ENCODE measurements at places on chromosomes 11 and 22. TPM values are rescaled to one million over a fixed set of nuclear protein-coding genes. Genes with fewer than 3 reads are reported as not detected.

Gene ZBED5
- 63.2 TPM for total RNA-seq

Gene TRPC6
- 28.3 TPM for total RNA-seq

Gene MS4A6A
- total RNA-seq: 6.9 TPM

Gene MYRF
- 0.94 TPM for total RNA-seq

Gene SMIM35
- not detected for total RNA-seq

Gene TRIM29
- total RNA-seq: 1,457 TPM

GRCh38 chr22:38461414-38462081 lies 6.3 kb upstream of the KDELR3 start:
- DNase-seq: no peak

DNA sequence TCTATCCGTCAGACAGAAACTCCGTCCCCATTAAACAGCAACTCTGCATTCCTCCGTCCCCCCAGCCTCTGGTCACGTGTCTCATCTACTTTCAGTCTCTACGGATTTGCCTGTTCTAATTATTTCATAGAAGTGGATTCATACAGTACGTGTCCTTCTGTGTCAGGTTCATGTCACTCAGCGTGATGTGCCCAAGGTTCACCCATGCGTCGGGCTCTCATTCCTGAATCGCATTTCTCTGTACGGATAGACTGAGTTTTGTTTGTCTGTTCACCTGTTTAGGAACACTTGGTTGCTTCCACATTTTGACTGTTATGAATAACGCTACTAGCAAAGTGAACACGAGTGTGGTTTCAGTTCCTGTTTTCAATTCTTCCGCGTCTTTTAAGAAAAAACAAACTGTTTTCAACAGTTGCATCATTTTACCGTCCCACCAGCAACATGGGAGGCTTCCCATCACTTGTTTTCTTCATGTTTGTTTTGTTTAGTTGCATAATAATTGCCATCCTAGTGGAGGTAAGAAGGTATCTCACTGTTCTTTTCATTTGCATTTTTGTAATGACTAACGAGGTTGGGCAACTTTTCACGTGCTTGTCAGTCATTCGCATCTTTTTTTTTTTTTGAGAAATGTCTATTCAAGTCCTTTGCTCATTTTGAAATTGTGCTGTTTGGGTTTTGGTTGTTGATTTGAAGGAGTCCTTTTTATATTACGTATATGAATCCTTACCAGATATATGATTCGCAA lies 8.9 kb upstream of the NLRP6 start:
- peak; percentile 76 for DNase-seq

- no peak for DNase-seq
Measured at GRCh38 chr11:76823481-76824028, 37.2 kb upstream of the ACER3 start.

DNA sequence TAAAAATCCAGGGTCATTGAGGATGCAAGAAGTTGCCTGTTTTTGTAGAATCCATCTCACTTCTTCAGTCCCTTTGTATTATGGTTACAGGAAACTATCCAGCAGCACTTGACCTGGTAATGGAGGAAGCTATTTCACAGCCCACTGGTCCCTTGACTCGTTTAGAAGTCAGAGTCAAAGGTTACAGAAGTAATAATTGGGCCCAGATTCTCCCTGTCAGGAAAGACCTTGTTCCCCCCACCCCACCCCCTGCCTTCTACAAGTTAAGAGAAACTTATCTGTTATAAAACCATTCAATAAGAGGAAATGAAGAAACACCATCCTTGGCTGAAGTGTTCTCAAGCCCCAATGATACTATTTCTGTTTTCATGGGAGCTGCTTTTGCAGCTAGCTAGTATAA lies 65.8 kb downstream of the CSTPP1 start:
- no peak for DNase-seq

- DNase-seq: no peak
Measured at GRCh38 chr11:132504501-132505041, 1027.7 kb downstream of the OPCML start.

- no peak for DNase-seq
Measured at GRCh38 chr11:122837528-122838346, 563 bp upstream of the CRTAM start.

Gene SERGEF
- total RNA-seq: 37.4 TPM
